PC-3 (cell line): ENCODE measurements at places on chromosomes 2 and 18. TPM values are rescaled to one million over a fixed set of nuclear protein-coding genes. Genes with fewer than 3 reads are reported as not detected.

MAPK4 gene
- not detected in 2 replicates for total RNA-seq

ARL5A gene
- total RNA-seq = 45.6 and 53.0 TPM in 2 replicates

SETBP1 gene
- total RNA-seq = 2.3 and 3.5 TPM in 2 replicates

STRN gene
- 12.9 and 18.9 TPM in 2 replicates for total RNA-seq

- peak; percentile 78 for DNase-seq
Measured at GRCh38 chr2:14288016-14288415, 344.5 kb upstream of the LRATD1 start.

DNA sequence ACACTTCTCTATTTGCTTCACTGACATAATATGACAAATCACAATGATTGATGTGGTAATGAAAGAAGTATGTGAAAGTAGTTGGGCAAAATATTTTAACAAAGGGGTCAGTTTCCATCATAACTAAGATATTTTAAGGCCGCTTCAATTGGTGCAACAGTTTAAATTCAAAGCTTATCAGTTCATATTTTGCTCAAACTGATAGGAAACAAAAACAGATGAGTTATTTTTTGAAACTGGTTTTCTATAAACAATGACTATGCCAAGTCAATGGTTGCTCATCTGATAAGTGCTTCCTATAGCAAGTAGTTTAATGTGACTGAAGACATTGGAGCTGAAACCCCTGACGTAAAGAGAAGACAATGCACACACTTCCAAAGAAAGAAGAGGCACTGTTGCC is 1290.7 kb downstream of the SUCLG1 start:
- no peak for DNase-seq

DNA sequence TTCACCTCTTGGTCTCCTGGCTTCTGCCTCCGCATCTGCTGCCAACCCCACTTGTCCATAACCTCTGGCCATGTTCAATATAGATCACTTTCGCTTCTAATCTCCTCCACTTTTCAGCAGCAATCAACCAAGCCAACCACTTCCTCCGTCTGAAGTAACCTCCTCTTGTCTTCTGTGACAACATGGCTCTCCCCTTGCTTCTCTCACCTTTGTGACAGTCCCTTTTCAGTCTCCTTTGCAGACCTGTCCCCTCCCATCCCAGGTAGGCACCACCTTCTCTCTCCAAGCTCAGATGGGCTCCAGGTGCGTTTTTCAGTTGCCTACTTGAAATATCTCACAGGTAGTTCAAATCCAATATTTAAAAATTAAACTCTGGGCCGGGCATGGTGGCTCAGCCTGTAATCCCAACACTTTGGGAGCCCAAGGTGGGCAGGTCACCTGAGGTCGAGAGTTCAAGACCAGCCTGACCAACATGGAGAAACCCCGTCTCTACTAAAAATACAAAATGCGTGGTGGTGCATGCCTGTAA is 4.7 kb upstream of the PSD4 start:
- DNase-seq = no peak

DNA sequence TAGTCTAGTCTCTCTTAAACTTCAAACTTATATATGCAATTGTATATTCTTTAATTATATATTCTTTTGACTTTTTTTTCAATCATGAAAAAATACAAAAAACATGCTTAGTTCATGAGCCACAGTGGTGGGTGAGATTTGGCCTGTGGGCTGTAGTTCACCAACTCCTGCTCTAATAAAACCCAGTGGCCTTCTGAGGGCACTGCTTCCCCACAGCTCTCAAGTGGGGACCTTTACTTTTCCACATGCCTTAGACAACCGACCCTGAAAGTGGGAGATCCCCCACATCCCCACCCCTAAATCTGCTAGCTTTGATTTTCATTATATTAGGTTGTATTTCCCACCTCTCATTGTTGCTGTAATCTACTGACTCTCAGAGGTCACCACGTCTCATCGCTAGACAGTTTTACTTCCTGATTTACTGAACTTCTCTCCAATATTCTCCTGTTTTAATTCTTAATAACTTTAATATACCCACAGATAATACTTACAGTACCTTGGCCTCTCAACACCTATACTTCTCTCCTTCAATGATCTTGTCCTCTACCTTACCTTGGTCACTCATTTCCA is 57.3 kb downstream of the ROCK1 start:
- DNase-seq = no peak
